ENCODE measurements at places on chromosomes 6 and 20.

DNA sequence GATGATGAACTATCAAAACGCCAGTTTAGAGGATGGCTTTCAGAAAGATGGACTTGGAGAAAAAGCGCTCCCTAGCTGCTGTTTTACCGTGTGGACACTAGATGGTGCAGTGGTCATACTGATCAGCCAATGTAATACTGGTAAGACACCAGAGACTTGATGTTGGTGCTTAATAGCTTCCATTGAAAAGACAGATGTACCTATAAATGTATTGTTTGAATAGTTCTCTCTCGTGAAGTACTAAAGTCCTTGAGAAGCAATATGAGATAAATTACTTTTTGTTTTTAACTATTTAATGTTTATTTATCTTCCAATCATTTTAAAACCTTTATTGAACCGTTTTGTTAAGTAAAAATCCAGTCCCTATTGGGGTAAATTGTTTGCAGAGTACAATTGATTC, 63.9 kb upstream of the FUCA2 start:
- no peak for DNase-seq

- DNase-seq = no peak
Measured at GRCh38 chr20:49432550-49432949, 49.9 kb downstream of the KCNB1 start.

- no peak for DNase-seq
Measured at GRCh38 chr6:150770637-150771036, 94.9 kb upstream of the MTHFD1L start.

DNA sequence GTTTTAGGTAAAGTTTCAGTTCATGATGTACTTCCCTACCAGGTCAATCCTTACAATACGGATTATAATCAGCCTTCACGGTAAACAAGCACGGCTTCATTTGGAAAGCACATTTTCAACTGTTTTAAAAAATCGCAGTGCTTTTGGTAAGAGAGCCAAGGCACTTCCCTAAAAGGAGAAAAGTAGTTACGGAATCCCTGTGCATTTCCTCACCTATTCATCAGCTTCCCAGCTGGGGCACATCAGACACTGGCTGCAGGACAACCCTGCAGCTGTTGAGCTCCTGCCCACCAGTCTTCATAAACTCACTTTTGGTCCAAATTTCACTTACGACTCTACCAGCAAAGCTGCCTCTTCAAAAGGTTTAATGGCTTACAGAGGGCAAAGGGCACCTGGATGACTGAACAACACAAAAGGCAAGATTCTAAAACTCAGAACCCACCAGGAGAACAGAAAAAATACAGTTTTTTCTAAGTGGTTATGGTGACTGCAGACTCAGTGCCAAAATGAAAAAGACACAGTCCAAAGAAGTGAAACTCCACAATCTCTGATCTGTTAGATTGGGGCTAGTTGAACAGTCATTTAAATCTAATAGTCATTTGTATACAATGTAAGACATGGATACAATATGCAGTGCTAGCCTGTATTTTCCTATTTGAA, 7.5 kb downstream of the SNX5 start:
- no peak for DNase-seq

GRCh38 chr6:39404312-39404711, 81.8 kb upstream of the KCNK16 start:
- no peak for DNase-seq

- no peak for DNase-seq
Measured at GRCh38 chr20:38947931-38948362, 14.2 kb upstream of the DHX35 start.

DNA sequence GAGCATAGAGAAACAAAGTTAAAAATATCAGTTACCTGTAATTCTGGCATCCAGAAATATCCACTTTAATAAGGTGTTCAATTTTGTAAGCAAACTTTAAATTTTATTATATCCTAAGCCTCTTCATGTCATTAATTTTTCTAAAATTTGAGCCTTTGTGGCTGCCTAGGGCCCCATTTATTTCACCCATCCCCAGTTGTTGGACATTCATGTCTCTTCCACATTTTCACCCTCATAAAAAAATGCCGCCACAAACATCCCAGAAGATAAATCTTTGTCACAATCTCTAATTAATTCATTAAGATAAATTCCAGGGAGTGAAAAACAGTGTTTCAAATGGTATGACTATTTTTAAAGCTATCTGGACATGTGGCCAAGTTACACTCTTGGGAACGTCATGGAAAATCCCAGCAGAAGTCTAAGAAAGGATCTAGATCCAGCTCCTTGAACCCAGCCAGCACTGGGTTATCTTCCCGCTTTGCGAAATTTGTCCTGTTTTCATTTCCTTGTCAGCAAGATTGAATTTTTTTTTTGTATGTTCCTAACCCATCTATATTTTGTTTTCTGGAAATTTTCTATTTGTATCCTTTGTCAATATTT, 97.2 kb downstream of the TMEM242 start:
- no peak for DNase-seq

- DNase-seq = no peak
Measured at GRCh38 chr20:22863826-22864225, 171.3 kb upstream of the SSTR4 start.

GRCh38 chr6:135651964-135652755, 154.6 kb upstream of the AHI1 start:
- no peak for DNase-seq
